KG1 (cell line): ENCODE measurements at places on chromosomes 12 and 14.
A peak's percentile ranks its signal among the peaks of the same experiment; 100 is the strongest.

- no peak for DNase-seq
Observed at GRCh38 chr14:52913271-52913670, 37.6 kb downstream of the FERMT2 start.

DNA sequence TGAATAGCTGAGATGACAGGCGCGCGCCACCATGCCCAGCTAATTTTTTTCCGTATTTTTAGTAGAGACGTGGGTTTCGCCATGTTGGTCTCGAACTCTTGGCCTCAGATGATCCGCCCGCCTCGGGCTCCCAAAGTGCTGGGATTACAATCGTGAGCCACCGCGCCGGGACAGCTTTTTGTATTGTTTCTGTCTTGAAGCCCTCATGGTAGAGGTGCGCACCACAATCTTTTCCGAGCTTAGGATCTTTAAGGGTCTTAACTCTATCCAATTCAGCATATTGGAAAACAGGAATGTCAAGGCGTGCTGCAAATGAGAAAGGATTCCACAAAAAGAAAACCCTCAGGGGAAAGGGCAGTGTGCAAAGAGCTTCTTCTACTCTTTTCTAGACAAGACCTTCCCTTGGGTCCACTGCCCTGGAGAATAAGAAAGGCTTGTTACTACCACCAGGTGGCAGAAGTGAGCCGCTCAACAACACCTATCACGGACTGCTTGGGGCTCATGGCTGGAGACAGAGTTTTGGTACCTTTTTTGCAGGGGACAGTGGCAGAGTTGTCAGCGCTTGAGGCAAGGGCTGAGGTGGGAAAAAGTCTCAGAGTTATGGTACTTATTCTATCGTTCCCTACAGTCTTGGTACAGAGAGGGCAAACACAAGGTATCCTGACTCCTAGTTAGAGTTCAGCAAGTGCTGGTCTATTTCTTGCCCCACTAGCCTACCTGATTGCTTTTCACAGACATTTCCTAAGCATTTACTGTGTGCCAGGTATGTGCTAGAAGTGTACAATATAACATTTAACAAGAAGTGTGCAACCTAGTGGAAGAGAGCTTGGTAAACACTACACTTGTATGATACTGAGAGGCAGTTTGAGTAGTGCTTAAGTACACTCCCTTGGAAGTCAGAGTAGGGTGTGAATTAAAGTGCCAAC lies 16.4 kb upstream of the SP7 start:
- DNase-seq = no peak

GRCh38 chr14:22801716-22802115 lies 13.5 kb downstream of the SLC7A7 start:
- DNase-seq = no peak

- no peak for DNase-seq
Observed at GRCh38 chr12:4211372-4211771, 62.2 kb upstream of the CCND2 start.

- no peak for DNase-seq
Observed at GRCh38 chr12:53976172-53976822, 1.5 kb upstream of the HOTAIR start.

- no peak for DNase-seq
Observed at GRCh38 chr14:63343878-63344277, 25.1 kb upstream of the GPHB5 start.

DNA sequence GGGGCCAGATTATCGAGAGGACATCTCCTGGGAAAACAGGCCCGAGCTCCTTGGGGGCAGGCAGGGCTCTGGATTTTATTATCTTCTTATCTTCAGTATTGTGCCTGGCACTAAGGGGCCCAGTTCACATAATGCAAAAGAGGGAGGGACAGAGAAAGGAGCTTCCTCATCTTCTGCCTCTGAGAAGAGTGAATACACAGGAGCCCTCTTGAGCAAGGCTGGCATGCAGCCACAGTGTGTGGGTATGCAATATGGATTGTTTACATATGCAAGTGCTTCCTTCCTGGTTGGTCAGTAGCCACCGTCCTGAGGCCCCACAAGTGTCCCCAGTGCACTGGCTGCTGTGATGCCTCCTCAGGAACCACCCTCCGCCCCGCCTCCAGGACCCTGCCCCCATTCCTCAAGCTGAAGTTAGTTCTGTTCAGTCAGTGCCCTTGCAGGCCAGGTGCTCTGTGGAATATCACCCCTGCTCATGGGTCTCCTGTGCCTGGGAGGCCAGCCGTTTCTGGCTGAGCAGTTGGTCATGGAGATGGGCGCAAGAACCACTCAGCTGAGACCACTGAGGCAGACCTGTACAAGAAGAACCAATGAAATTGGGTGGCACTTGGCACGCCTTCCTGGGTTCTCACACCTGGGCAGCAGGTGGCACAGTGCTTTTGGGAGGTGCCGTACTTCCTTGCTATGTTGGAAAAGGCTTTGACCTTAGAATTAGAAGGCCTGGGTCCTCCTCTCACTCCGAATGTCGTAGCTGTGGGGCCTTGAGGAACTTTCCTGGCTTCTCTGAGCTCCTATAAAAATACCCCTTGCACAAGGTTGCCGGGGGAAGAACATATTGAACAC lies 35.1 kb upstream of the ACTN1 start:
- DNase-seq = peak; percentile 42

DNA sequence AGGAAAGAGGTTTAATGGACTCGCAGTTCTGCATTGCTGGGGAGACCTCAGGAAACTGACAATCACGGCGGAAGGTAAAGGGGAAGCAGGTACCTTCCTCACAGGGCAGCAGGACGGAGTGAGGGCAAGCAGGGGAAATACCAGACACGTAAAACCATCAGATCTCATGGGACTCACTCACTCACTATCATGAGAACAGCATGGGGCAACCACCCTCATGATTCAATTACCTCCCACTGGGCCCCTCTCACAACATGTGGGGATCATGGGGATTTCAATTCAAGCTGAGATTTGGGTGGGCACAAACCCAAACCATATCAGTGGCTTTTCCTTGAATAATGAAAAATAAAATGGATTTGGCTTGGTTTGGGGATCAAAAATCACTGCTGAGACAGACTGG lies 380.5 kb downstream of the VRK1 start:
- DNase-seq = no peak

DNA sequence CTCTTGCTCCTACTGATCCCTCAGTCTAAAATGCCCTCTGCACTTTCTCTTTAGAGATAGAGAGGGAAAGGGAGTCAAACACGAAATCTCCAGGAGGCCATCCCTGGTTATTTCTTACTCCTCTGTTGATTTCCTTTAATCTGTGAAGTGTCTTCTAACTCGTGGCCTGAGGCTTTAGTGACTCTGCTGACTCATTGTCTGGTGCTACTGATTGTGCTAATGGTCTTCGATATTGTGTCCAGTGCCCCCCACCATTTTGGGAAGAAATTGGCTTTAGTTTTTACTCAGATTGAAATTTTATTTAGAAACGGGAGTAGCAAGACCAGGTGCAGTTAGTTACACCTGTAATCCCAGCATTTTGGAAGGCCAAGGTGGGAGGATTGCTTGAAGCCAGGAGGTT lies 839 bp downstream of the CLEC9A start:
- no peak for DNase-seq

DNA sequence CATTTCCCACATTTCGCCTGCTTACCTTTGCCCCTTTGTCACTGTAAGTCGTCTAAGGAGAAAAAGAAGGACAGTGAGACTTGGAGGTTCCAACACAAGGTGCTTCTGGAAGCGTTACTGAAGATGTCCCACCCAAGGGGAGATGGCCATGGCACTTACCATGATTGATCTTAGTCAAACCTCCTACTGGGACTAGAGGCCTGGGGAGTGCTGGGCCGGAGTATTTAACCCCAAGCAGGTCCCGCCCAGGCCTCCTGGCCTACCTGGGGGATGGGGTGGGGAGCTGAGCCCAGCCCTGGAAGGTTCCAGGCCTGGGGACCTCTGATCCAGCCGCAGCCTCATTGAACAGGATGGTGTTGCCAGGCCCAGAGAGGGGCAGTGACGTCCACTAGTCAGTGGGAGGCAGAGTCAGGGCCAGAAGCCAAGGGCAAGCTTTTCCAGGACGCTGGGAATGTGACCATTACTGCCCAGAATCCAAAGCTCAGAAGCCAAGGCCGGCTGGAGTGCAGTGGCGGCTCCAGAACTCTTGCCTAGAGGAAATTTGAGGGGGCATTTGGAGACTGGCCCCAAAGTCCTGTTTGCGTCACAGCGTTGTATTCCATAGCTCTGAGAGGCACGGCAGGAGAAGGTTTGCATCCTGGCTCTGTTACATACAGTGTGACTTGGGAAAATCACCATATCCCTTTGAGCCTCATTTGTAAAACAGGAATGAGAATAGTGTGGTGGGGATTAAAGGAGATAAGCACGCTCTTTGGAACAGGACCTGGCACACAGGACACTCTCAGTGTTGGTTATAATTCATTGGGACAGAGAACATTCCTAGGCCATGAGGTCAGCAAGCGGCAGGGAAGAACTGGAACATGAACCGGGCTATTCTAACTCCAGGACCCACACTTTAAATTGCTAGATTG lies at the start of gene HPD:
Gene HPD, minus strand, starts transcription at position 198 of the 911 bp plus-strand sequence. Its CDS starts 36 bp downstream, at position 162.
- no peak for DNase-seq

DNA sequence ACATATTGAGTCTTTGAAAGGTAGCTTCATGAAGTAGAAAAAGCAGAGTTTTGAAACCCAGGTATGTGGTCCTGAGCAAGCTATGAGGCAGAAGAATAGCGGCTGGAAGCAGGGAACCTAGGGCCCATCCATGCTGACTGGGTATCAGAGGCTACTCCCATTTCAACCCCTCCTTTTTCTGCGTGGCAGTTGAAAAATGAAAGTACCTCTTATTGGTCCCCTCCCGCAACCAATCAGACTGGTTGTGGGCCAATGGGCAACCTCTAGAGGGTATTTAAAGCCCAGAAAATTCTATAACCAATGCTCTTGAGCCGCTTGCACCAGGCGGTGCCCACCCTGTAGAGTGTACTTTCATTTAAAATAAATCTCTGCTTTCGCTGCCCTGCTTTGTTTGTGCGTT lies 1.6 kb upstream of the SNRPF start:
- no peak for DNase-seq

- no peak for DNase-seq
Observed at GRCh38 chr14:103188810-103189480, 65.7 kb downstream of the TNFAIP2 start.

DNA sequence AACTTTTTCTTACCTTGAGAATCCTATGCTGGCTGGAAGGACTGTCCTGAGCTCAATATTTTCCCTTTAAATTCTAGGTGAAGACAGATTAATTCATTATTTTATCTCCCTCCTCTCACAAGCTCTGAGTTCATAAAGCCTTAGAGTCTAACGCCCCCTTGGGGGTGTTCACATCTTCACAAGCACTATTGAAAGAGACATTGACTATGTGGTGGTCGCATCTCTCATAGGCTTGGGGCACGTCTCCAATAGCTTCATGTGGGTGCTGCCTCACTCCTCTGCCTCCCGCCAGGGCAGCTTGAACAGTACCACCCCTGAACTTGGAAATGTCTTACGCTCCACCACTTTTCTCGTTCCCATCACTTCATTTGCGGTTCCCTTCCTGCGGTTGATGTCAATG lies 106.2 kb downstream of the UNC79 start:
- DNase-seq = no peak

DNA sequence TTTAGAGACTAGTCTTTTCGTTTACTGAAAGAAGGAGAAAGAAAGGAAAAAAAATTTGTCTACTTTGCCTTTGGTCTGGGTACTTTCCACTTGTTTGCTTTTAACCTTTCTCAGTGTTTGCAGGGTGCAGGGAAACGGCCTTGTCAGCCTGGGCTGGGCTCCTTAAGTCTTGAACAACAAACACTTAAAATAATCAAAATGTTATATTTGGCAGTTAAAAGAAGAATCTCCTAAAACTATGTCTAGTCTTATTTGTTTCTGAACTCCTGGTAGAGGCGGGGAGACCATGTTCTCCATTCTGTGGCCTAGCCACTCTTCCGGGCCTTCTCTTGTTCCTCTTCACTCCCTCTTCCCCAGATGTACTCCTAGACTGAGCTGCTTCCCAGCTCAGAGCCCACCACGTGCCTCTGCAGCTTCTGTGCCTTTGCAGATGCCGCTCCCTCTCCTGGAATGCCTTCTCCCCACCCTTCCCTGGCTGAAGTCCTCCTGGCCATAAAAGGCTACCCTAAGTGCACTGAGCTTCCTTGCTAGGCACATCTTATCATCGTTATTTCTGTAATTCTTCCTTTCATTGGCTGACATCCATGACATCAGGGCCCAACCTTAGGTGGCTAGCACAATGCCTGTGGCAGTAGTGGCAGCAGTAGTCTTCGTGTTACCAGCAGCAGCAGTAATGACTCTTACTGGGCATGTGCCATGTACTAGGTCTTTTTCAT lies 432.9 kb downstream of the ZFP36L1 start:
- no peak for DNase-seq

GRCh38 chr12:77377116-77377515 lies 311.7 kb upstream of the E2F7 start:
- DNase-seq = no peak

- DNase-seq = no peak
Observed at GRCh38 chr12:103785243-103786031, 55.6 kb downstream of the NT5DC3 start.

DNA sequence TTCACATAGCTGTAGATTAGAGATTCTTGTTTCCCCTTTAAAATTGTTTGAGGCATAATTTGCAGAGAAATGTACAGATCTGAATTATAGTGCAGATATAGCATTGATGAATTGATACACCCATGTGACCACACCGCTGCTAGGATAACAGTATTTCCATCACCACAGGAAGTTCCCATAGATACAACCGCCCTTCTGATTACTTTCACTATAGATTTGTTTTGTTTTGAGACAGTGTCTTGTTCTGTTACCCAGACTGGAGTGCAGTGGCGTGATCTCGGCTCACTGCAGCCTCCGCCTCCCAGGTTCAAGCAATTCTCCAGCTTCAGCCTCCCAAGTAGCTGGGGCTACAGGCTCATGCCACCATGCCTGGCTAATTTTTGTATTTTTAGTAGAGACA lies 8.8 kb upstream of the ASPG start:
- no peak for DNase-seq

DNA sequence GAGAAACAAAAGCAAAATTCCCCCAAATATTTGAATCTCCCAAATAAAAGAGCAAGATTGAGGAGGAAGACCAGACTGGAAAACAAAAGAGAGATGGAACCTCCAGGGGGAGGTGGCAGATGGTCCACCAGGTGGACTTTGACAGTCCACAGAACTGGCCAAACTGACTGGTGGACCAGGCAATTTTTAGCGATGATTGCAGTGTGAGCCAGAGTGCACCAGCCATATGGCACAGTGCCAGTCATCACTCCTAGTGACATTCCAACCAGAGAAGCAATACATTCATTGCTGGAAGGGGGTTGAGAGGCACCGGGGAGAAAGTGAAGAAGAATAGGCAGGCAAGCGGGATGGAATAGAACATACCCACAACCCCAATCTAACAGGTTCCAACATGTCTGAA lies 182.9 kb downstream of the EXOC5 start:
- no peak for DNase-seq

GRCh38 chr14:74577948-74578275 lies 34.1 kb downstream of the LTBP2 start:
- no peak for DNase-seq

- no peak for DNase-seq
Observed at GRCh38 chr12:22215467-22216253, 118.8 kb downstream of the ST8SIA1 start.
